HTR-8/SVneo (cell line): ENCODE measurements at places on chromosomes 13 and 19.

- DNase-seq, result no peak
Observed at GRCh38 chr13:97515643-97516042, 81.7 kb downstream of the RAP2A start.

DNA sequence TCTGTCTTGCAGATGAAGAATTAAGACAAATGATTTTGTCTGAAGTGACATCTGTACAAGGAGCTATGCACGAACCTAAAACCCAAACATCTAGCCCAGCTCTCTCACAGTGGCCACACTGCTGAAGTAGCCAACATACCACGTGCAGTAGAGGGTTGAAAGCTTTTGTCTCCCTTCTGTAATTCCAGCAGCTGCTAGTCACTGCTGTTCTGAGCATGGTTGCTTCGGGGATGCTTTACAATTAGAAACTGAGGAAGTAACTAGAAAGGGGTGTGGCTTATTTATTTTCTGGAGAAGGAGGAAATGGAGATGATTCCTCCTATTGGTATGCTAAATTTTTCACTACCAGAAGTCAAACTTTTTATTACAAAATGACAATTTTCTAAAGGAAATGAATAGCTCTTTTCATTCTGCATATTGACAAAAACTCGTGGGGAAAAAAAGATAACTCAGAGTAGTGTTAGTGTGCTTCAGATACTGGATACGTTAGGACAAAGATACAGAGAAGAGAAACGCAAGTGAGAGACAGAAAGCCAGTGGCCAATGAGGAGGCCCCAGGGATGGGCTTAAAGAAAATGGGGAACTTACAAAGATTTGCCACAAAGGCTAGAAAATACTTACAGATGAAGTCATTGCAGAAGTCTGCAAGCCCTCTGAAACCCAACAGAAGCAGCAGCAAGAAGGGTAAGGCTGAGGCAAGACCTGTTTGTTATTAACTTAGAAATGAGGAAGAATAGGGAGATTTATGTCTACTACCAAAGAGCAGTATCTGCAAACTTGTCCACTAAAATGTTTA lies 192.7 kb upstream of the MIR17HG start:
- DNase-seq, result no peak

DNA sequence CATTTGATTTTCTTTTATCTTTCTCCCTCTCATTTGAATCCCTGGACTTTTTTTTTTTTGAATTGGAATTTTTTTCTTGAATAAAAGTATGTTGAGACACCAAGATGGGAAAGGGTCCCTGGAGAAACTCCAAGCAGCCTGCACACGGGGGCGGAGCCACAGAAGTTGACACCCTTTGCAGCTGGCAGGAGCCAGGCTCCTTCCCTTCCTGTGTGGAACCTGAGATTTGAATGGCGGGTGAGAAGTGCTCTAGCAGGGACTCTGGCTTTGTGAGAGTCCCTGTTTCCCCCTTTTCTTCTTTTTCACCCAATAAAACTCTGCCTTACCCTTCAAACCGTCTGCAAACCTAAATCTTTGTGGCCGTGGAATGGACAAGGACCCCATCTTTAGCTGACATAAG lies 1381.0 kb upstream of the MIR17HG start:
- no peak for DNase-seq

GRCh38 chr13:114315074-114315785 lies 927 bp downstream of the CHAMP1 start:
- no peak for DNase-seq

GRCh38 chr13:45280751-45281634 lies 60.0 kb downstream of the TPT1 start:
- DNase-seq, result peak; percentile 65

- DNase-seq, result no peak
Observed at GRCh38 chr19:9901642-9902041, 34.7 kb downstream of the OLFM2 start.

GRCh38 chr13:40983259-40983658 lies 35.9 kb downstream of the ELF1 start:
- DNase-seq, result no peak

- DNase-seq, result peak; percentile 51
Observed at GRCh38 chr19:54448040-54448773, 792 bp upstream of the LENG8 start.

DNA sequence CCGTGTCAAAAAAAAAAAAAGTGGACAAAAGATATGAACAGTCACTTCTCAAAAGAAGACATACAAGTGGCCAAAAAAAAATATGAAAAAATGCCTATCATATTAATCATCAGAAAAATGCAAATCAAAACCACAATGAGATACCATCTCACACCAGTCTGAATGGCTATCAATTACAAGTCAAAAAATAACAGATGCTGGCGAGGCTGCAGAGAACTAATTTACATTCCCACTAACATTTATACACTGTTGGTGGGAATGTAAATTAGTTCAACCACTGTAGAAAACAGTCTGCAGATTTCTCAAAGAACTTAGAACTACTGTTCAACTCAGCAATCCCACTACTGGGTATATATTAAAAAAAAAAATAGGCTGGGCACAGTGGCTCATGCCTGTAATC lies 26.5 kb upstream of the FOXO1 start:
- DNase-seq, result no peak

- DNase-seq, result peak; percentile 77
Observed at GRCh38 chr19:48554385-48555091, 2.6 kb downstream of the SULT2B1 start.
